ENCODE measurements at places on chromosomes 3 and 15. TPM values are rescaled to one million over a fixed set of nuclear protein-coding genes. Genes with fewer than 3 reads are reported as not detected.

RLBP1 gene
- not detected for total RNA-seq

SHF gene
- total RNA-seq = 61.7 TPM

- DNase-seq = no peak
Measured at GRCh38 chr3:142152384-142152783, 3.0 kb upstream of the TFDP2 start.

- no peak for DNase-seq
Measured at GRCh38 chr3:161043336-161044035, 61.7 kb downstream of the B3GALNT1 start.

DNA sequence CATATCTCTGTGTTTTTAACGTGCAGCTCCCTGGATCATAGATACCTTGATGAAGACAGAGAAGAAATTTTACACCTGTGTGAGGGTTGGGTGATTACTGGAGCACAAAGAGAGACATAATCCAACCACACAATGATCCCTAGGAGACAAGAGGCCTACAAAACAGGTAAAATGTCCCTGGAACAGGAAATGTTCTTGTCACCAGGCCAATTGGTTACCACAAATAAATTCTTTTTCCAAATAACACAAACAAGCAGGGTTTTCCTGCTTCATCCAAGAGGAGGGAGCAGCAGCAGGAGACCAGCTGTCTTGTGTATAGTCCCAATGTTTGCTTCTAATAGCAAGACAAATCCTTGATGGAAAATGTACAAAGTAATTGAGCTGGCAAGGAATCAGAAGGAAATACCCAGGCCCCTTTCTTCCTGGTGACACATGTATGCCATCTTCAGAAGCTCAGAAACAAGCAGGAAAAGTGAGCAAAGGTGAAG lies 1.4 kb downstream of the MGLL start:
- DNase-seq = no peak

DNA sequence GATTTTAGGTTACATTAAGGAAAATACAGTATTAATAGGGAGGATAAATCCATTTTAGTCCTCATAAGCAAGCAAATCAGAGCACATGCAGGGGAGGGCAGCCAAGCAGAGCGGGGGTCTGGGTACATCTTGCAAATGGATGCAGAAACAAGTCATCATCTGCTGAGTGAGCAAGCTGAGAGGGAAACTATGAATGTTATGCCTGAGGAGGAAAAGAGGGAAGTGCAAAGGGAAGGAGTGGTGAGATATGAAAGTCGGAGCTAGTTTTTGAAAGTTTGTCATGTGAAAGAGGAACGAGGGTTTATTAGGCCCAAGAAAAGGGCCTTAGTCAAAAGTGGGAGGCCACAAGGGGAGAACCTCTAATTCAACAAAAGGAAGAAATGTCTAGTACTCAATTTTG lies 15.4 kb downstream of the PTX3 start:
- DNase-seq = no peak

DNA sequence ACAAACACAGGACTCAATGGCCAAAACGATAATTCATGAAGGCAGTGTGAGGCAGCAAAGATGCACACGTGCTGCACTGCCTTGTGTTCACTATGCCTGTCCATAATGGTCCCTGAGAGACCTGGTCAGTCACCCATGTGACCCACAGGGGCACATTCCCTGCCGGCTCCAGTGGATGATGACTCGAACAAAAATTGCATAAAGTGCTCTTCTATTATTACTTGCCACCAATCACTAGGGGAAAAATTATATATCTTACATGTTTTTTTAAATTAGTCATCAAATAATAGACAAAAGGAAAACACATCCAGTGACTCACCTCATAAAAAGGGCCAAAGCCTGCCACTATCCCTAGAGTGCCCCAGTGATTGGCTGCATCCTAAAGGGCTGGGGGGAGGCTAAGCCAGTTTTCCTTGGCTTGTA lies 47.5 kb downstream of the UBP1 start:
- no peak for DNase-seq

DNA sequence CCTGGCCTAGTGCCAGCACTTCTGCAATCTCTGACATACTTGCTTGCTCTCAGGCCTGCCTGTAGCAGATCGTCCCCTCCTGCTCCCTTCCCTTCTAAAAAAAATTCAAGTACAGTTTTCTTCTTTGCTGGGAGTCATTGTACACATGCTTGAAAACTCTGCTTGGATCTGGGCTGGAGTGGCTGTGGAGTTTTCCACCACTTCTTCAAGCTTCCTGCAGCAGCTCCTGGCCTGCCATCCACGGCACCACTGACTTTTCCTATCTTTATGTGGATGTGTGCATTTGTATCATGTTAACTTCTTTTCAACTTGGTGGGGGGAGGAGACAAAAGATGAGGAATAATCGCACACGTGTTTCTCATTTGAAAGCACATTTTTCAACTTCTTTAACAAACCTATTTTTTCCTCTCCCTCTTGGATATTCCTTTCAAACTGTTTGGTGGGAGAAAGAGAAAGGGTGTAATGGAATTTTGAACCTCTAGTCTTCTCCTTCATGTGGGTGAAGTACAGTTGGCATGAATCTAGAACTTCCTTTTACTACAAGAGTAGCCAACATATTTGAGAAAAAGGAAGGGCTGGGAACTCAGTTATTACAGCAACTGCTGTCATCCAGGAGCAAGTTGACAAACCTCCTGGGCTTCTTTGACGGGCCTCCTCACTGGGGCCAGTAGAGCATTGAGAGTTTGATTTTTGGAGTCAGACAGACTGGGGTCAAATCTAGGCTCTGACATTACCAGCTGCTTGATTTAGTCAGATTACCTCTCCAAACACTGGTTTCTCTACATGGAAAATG lies 61.2 kb upstream of the LRTM1 start:
- no peak for DNase-seq

- no peak for DNase-seq
Measured at GRCh38 chr15:28060005-28060404, 39.1 kb downstream of the OCA2 start.

DNA sequence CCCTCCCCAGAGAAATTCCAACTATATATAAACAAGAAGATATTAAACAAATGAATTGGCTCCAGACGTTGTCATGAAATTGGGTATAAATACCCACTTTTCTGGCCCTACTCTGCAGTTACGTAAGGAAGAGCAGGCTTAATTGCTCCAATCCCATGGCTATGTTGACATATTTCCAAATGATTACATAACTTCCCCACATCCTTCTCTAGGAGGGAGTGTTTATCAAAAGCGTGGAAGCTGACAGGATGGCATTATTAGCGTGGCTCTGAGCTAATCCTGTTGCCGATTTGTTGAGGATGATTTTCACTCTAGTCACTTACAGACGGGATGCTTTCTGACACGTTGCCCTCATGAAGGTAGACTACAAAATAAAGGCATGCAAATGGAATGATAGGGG lies 347.5 kb upstream of the TMCO5A start:
- no peak for DNase-seq

GRCh38 chr15:82858932-82859331 lies 49.5 kb downstream of the WHAMM start:
- DNase-seq = no peak

DNA sequence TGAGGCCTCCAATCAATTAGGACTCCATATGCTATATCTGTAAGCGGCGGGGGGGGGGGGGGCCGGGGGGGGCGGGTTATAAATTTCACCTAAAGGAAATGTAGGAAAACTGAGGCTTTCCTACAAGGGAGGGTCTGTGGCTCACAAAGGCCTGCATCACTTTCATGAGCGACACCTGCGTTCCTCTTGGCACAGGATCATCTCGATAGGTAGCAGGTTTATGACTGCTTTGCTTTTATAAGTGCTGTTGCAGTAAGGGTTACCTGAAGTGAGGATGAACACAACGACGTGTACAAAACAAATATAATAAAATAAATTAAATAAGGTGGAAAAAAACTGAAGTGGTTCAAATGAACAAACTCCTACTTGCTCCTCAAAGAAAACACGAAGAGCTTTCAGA lies 194.3 kb downstream of the FOXP1 start:
- DNase-seq = no peak

GRCh38 chr3:77939726-77940125 lies 899.8 kb downstream of the ROBO2 start:
- DNase-seq = no peak

- DNase-seq = no peak
Measured at GRCh38 chr3:55735976-55736375, 248.9 kb upstream of the WNT5A start.

DNA sequence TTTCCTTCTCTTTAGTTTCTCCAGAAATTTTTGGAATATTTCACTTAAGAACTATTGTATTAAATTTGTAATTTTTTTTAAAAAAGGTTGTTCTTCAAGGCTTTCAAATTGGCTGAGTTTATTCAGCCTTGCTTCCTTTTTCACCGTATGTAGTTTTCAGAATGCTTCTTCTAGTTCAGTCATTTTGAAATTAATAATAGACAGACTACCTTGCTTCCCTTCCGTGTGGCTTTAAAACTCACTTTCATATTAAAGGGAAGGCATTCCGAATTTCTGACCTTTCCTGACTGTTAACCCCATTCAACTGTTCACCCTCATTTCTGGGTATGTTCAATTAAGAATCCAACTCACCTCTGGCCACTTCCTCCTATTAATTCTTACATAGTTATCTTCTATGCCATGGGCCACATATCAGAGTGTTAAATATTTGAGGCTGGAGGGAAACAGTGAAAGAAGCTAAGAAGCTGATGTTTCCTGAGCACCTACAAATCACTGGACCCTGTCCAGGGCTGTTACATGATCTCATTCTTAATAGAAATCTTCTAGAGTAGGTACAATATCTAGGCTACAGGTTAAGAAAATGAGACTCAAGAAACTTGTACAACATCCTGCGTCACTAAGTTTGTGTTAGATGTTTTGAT lies 237.5 kb downstream of the P3H2 start:
- no peak for DNase-seq

GRCh38 chr3:64848822-64849221 lies 161.0 kb upstream of the ADAMTS9 start:
- no peak for DNase-seq

DNA sequence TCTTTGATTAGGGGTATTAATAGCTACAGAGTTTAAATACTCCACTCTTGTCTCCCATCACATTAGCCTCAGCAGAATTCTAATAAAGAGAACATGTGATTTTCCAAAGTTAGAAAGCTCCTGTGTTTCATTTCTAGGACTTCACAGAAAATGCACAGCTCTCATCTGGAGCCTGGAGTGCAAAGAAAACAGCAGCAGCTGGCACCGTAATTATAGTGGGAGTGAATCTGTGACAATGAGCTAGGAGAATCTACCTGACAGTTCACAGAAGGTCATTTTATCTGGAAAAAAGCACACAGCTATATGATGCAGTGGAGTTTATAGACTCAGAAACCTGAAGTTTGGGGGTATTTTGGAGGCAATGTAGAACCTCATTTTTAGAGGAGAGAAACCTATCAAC lies 5.4 kb upstream of the TRIM59 start:
- DNase-seq = no peak

- no peak for DNase-seq
Measured at GRCh38 chr3:26369133-26369532, 253.4 kb upstream of the LRRC3B start.

- no peak for DNase-seq
Measured at GRCh38 chr3:14410503-14411165, 8.2 kb downstream of the SLC6A6 start.

GRCh38 chr15:33047077-33047476 lies 147.4 kb downstream of the FMN1 start:
- DNase-seq = no peak

DNA sequence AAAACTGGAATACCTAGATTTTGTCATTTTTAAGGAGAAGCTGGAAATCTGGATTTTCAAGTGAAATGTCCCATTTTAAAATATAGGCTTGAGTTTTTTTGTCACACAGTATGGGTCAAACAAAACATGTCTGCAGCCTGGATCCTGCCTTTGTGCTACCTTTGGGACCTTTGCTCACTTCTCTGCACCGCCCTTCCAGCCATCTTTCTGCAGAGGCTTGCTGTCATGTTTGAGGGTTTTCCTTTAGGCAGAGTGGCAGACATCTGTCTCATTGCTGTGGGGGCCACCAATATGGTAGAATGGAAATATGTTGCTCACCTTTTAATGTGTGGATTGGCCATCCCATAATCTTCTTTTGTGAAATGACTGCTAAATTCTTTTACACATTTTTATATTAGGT lies 136.3 kb downstream of the EEFSEC start:
- no peak for DNase-seq

- no peak for DNase-seq
Measured at GRCh38 chr3:124526601-124527000, 203.7 kb upstream of the UMPS start.

Data from progenitor cell of endocrine pancreas (in vitro differentiated cells).